ENCODE measurements at places on chromosomes 16 and 17.
A peak's percentile ranks its signal among the peaks of the same experiment; 100 is the strongest.

GRCh38 chr17:68812876-68813584 lies 142.2 kb downstream of the ABCA8 start:
- DNase-seq: no peak

- no peak for DNase-seq
These were observed 18.4 kb downstream of the CARHSP1 start for GRCh38 chr16:8850279-8850885.

GRCh38 chr17:44924107-44924544 lies 8.8 kb upstream of the GFAP start:
- peak; percentile 11 for DNase-seq

DNA sequence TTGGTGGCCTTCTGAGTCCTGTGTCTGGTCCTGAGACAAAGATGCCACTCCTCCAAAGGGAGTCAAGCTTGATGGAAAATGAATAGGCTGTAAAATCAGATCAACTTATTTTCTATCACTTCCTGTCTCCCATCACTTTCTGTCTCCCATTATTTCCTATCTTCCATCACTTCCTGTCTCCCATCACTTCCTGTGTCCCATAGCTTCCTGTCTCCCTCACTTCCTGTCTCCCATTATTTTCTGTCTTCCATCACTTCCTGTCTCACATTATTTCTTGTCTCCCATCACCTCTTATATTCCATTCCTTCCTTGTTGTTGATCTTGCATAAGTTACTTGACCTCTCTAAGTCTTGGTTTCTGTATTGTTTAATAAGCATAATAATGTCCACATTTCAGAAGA lies 418.5 kb upstream of the EEF2KMT start:
- no peak for DNase-seq

- DNase-seq: no peak
These were observed 38.3 kb upstream of the ACSF3 start for GRCh38 chr16:89055313-89055712.

- no peak for DNase-seq
These were observed 29.0 kb upstream of the RNPS1 start for GRCh38 chr16:2296661-2297505.

DNA sequence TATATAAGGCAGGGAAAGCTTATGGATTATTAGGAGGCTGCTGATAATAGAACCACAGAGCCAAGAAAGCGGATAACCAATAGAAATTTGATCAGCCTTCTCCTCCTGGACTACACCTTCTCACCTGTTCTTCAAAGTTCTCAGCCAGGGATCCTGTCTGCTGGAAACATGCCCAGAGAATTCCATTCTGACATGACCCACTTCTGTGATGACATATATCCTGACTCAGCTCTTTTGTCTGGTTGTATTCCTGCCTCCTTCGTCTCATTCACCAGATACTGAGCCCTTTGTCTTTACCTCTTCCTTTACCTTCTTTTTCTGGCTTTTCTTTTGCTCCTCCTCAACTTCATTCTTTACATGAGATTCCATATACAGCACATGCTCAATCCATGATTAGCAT lies 576.1 kb downstream of the CDH11 start:
- no peak for DNase-seq

GRCh38 chr16:81693041-81693743 lies 85.9 kb upstream of the PLCG2 start:
- DNase-seq: no peak

DNA sequence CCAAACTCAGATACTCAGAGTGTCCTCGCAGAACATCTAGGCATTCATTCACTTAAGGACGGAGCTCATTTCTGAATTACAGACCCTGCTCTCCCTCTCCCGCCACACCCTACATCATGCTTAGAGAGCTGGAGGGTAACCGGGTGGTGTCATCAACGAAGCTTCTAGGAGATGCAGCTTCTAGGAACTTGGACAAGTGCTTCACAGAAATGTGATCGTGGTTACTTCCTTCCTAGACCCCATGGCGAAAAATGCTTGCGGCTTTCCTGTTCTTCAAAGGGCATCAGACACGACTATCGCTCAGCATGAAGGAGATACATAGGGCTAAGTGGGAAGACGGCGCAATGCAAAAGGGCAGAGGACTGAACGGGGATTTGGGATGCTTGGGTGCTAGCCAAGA lies 126.8 kb downstream of the ZFHX3 start:
- DNase-seq: no peak

- DNase-seq: no peak
These were observed 3.1 kb upstream of the WDR90 start for GRCh38 chr16:645852-646678.

DNA sequence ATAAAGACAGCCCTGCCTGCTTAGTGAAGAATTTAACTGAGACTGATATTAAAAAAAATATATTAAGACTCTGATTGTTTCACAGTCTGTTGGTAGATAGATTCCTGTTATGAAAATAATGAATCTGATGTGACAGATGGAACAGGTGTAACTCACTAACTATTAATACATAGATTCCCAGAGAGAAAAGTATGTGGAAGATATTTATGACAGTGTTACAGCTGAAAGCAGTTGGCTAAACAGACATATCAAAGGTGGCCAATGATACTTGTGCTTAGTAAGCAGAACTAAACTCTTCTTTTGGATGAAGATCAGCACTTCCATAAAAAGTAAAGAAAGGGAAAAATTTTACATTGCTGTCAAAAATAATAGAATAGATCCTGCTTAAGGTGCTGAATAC lies 598.2 kb upstream of the CA10 start:
- no peak for DNase-seq

DNA sequence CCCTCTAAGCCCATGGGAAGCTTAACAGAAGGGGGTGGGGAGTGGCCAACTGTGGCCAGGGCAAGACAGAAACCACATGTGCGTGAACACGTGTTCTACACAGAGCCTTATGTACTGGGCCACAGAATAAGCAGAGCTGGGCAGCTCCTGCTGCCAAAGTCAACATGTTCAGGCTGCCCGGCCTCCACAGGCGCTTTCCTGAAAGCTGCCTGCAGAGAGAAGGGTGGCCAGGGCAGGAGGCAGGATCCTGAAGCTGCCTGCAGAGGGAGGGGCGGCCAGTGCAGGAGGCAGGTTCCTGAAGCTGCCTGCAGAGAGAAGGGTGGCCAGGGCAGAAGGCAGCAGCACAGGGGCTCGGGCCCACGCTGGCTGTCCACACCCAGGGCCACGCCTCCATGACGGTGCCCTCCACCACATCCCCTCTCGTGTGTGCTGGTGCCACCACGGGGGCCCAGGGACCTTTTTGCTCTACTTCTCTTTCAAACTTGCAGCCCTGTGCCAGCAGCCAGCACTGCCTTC lies 79.5 kb downstream of the ANKRD11 start:
- no peak for DNase-seq

- DNase-seq: no peak
These were observed 19.4 kb downstream of the ERN1 start for GRCh38 chr17:64110379-64111152.

GRCh38 chr16:23974223-23974622 lies 138.4 kb downstream of the PRKCB start:
- no peak for DNase-seq

DNA sequence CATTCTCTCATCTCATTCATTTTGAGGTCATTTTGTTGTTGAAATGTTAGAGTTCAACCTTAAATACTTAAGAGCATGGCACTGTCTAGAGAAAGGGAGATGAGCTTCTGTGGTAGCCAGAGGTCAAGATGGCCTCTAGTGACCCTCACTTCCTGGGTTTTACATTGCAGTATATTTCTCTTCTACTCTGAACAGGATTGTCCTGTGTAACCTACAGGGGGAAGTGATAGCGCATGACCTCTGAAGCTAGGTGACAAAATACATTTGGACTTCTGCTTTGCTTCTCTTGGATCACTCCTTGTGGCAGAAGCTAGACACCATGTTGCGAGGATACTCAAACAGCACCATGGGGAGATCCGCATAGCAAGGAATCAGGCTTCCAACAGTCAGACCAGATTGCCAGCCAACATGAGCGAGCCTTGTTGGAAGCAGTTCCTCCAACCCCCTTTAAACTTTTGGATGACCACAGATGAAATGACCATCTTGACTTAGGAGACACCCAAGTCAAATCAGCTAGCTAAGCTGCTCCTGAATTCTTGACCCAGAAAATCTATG lies 748.4 kb downstream of the MAF start:
- DNase-seq: no peak

- no peak for DNase-seq
These were observed at the start of gene MIF4GD for GRCh38 chr17:75270966-75271232. TSS of gene MIF4GD (minus strand) at chr17:75271231. CDS start at chr17:75270195, 1,036 bp downstream.

DNA sequence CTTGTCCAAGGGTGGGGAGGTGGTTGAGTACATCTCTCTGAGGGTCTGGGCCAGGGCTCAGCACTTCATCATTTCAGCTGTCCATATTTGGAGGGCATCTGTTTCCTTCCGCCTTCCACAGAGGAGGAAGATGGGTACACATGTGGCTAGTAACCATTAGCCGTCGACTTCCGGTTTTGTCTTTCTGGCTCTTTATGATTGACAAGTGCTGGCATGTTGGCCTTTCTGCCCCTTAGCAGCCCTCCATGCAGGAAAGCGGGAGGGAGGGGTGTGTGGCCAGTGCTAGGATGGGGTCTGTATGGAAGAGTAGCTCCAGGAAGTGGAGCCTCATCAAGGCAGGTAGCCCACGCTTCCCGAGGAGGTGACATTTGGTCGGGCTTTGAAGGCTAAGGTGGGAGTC lies 69.6 kb downstream of the RAI1 start:
- no peak for DNase-seq

DNA sequence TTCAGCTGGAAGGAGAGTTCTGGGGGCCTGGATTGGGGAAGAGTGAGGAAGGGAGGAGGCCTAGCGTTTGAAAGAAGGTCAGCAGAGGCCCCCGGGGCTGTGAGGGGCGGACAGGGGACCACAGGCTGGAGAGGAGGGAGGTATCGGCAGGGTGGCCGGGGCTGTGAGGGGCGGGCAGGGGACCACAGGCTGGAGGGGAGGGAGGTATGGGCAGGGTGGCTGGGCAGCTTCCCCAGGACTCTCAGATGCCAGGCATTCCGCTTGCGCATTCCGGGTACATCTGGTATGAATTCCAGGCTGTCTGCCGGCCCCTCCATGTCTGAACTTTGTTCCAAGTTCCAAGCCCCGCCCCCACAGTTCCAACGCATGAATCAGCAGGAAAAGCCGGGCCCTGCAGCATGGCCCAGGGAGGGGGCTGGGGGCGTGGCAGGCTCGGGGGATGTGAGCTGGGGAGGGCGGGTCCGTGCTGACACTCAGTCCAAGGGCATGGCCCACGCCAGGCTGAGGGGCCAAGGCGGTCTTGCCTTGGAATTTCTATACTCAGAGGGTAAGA lies 4.3 kb upstream of the TLCD2 start:
- DNase-seq: no peak

DNA sequence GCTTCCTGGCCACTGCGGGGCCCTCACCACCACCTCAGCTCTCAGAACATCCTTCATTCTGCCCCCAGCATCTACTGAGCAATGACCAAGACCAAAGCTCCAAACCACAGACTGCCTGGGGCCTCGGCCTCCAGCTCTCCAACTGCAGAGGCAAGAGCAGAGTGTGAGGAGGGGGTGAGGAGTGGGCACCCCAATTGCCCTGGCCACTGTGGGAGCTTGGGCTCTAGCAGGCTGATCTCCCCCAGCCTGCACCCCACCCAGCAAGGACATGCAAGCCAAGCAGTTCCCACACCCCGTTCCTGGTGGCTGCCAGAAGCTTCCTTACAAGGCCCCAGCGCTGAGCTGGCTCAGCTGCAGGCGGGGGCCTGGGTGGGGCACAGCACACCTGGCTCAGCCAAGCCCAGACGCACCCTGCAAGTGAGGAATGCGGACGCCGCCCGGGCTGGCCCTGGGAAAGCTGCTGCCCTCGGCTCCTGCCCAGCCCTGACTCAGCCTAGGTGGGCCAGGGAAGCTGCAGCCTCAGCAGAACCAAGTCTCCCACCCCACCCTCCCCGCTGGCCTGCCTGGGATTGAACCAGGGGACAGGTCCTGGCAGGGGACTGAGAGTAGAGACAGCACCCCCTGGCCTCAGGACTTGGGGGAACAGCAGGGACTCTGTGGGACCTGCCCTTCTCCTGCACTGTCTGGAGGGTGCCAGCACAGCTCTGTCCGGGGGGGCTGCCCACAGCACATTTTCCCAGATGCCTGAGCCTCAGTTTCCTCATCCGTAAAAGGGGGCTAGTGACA lies 29.7 kb upstream of the KRT17 start:
- peak; percentile 30 for DNase-seq

GRCh38 chr17:44969144-44969780 lies 1.2 kb upstream of the C1QL1 start:
- DNase-seq: no peak

DNA sequence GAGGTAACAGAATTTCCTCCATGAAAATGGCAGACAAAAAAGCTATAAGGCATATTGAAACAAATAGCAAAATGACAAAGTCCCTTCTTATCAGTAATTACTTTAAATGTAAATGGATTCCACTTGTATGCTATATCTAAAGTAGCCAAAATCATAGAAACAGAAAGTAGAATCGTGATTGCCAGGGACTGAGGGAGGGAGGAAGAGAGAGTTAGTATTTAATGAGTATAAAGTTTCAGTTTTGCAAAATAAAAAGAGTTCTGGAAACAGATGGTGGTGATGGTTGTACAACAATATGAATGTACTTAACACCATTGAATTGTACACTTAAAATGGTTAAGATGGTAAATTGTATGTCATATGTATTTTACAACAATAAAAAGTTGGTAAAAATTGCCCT lies 407.4 kb downstream of the CA10 start:
- DNase-seq: no peak

DNA sequence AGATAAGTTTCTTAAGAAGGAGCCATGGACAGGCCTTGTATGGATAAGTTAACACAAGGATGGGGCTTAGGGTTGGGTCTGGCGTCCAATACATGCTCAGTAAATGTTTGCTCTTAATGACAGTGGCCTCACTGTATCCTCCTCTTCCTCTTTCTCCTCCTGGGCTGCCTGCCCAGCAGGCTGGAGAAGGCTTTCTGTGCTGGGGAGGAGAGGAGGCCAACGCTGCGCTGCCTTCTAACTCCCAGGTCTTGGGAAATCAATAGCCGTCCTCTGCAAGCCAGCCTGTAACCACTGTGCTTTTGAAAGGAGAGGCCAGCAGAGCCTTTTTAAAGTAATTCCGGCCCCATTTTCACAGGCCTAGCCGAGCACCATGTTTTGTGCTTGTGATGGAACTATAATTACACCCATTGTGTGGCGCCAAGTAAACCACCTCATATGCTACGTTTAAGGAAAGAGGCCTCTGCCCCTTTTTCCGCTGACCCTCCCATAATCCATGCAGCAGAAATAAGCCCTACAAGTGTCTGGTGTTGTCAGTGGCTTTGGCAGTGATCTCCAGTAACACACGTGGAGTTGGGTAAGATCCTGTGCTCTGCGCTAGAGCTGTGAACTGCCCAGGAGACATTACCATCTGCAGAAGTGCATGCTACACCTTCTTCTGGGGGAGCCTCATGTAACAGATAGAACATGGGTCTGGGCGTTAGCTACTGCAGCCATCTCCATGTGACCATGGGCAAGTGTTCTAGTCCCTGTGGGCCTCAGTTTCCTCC lies 368.2 kb downstream of the SNX29 start:
- no peak for DNase-seq

All from NCI-H1105 (cell line).